ENCODE measurements at places on chromosomes 6 and 20.

- DNase-seq = no peak
Measured at GRCh38 chr6:136012198-136012887, 160.8 kb downstream of the PDE7B start.

DNA sequence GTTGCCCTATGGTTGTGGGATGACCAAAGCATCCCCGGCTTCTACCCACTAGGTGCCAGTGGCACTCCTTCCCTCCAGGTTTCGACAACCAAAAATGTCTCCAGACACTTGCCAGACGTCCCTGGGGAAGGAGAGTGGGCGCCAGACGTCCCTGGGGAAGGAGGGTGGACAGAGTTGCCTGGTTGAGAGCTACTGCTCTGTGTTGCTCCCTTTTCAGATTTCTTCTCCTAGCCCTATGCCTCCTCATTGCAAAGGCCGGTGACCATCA lies 13.1 kb downstream of the LRRC73 start:
- no peak for DNase-seq

GRCh38 chr6:165013701-165014100 lies 295.7 kb downstream of the C6orf118 start:
- DNase-seq = no peak

- DNase-seq = no peak
Measured at GRCh38 chr20:43349841-43350240, 107.9 kb upstream of the SRSF6 start.

- no peak for DNase-seq
Measured at GRCh38 chr20:14996883-14997672, 659.7 kb upstream of the FLRT3 start.

- no peak for DNase-seq
Measured at GRCh38 chr6:27129095-27129815, 118.2 kb upstream of the PRSS16 start.

DNA sequence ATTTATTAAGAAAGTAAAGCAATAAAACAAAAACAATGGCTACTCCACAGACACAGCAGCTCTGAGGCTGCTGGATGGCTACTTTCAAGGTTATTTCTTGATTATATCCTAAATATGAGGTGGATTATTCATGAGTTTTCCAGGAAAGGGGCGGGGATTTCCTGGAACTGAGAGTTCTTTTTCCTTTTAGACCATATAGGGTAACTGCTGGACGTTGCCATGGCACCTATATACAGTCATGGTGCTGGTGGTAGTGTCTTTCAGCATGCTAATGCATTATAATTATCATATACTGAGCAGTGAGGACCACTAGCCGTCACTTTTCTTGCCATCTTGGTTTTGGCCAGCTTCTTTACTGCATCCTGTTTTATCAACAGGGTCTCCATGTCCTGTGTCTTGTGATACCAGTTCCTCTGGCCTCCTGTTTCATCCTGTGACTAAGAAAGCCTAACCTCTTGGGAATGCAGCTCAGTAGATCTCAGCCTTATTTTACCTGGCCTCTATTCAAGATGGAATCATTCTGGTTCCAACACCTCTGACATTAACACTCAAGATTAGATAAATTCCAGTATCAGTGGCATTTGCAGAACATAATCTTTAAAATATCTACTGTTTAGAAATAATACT lies 32.3 kb upstream of the TRDN start:
- DNase-seq = no peak
